ENCODE measurements at places on chromosomes 12 and 14.

DNA sequence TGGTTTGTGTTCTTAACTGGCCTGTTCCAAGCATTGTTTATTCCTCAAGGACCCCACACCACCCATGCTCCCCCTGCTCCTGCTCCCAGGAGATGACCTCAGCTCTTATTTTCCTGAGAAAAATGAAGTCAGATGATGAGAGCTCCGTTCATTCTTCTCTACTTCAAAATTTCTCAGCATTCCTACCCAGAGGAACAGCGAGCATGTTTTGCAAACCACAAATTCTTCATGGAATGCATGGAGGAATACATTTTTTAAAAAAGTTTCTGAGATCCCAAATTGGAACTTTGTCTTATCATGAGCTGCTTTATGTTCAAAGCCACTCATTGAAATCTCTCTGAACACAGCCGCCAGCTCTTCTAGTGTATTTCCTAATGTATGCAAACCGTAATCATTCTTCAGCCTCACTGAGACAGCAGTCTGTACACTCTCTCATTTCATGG, 44.9 kb downstream of the SYNE2 start:
- no peak for DNase-seq

- DNase-seq: no peak
These were observed 115.2 kb downstream of the ITPR2 start for GRCh38 chr12:26717757-26718156.

DNA sequence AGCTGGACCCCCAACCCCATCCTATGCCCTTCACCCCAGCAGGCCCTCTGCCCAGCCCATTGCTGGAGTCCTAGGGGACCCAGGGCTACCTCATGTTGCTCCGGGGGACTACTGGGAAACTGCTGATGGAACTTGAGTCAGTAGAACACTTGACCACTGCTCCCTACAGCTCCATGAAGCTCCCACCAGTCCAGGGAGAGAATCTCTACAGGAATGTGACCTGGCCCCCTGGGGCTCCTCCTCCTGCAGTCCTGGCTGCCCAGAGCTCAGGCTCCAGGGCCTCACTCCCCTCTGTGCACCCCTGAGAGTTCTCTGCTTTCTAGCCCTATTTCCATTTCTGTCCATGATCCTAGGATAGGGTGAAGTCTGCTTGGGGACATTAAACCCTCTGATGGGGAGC, 10.8 kb upstream of the AQP2 start:
- DNase-seq: no peak

DNA sequence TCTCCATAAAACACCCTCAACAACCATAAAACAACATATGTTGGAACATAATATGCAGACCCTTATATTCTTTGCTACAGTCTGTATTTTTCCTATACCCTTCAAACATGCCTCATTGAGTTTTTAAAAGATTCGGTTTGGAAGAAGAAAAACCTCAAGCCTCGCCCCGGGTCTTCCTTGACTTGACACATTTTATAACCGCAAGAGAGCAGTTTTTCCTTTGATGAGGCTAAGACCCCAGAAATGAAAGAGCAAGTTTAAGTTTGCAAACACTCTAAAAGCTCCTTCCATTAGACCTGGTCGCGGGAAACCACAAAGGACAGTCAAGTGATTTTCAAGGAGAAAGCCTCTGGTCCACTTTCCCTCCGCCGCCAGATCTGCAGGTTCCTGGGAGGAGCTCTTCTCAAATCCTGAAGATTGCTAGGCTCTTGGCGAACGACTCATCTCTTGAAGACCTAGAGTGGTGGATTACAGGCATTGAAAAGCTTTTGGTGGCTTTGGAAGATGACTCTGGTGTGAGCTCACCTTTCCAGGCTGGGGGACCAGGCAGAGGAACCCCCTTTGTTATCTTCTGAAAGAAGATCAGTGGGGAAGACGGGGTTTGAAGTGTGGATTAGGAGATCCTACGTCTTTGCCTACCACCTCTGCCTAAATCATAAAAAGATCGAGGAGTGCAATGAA, at the start of gene ASCL4:
TSS of gene ASCL4 (plus strand) at position 356 of the 681 bp plus-strand sequence. CDS start 515 bp downstream, outside the sequence.
- DNase-seq: no peak

DNA sequence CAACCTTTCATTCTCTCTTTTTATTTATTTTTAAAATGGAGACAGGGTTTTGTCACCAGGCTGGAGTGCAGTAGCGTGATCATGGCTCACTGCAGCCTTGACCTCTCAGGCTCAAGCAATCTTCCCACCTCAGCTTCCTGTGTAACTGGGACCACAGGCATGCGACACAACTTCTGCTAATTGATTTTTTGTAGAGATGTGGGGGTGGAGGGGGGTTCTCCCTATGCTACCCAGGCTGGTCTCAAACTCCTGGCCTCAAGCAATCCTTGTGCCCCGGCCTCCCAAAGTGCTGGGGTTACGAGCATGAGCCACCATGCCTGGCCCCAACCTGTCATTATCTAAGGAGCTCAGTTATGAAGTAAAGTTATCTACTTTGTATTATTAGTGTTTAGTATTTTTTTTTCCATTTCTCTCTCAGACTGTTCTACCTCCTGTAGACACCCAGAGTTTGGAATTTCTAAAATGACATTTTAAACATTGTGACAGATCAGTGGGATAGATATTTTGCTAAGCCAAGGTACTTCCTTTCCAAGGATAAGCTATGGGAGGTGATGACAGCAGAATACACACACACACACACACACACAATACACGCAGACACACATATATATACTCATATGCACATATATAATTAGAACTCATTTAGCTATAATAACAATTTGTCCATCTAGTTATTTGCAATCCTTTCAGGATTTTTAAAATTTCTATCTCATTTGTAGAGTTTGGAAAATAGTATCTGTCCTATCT, 2.1 kb upstream of the USP44 start:
- no peak for DNase-seq

- no peak for DNase-seq
These were observed 6.5 kb downstream of the PPP1R3E start for GRCh38 chr14:23296012-23296777.

DNA sequence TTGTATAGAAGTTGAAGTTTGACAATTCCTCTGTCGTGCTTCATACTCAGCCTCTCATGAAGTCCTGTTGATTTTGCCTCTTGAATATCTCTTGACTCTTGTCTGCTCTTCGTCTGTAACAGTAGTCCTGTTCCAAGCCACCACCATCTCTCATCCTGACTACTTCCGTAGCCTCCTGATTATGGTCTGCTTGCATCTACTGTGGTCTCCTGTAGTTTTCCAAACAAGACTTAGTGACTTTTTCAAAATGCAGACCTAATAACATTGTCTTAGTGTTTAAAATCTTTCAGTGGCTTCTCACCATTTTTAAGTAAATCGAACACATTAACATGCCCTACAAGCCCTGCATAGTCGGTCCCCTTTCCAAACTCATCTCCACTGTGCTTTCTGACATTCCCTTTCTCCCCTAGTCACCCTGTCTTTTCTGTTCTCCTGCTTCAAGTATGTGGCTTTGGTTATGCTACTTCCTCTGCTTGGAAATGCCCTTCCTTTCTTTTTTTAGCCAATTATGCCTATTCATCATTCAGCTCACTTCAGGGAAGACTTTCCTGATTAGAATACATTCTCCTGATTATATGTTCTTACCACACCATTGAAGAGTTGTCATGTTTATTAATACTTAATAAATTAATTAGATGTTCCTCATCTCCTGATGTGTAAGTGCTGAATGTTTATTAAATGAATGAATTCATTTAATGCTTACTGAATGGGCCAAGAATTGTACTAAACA, 2.0 kb downstream of the SCYL2 start:
- DNase-seq: no peak

DNA sequence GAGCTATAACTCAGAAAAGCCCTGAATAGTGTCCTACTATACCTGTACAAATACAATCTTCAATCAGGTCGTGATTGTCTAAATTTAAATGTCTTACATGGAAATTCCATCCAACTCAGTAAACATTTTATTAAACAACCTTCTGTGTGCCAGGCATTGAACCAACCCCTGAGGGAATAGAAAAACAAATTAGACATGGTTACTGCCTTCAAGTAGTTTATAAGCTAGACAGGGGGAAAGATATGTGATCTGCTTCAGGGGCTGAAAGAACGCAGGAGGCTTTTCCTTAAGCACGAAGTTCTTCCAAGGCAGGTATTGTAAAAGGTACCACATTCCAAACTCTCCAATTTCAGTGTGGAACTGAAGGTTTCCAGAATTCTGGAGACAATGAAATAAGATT, 39.7 kb upstream of the STAB2 start:
- DNase-seq: no peak

GRCh38 chr12:24649634-24650033, 299.3 kb downstream of the BCAT1 start:
- DNase-seq: peak; percentile 32

DNA sequence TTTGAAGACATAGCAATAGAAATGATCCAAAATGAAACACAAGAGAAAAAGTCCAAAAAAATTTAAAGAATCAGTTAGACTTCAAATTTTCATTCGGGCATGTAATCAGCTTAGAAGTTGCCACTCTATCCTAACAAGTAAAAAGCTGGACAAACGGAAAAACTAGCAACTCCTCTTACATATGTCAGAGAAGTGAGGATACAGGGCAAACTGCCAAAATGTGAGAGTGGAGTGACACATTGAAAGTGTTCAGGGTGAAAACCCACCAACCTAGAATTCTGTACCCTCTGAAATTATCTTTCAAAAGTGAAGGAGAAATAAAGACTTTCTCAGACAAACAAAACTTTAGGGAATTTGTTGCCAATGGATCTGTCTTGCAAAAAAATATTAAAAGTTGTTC, 42.0 kb upstream of the CHPT1 start:
- DNase-seq: no peak

Measured in T47D (cell line).